ENCODE measurements at places on chromosomes 16 and 17. TPM values are rescaled to one million over a fixed set of nuclear protein-coding genes. Genes with fewer than 3 reads are reported as not detected.

Gene WNK4
- total RNA-seq: 0.96 TPM

Gene HSF5
- total RNA-seq: not detected

Gene SKA2
- total RNA-seq: 20.7 TPM

Gene SLC22A31
- total RNA-seq: not detected

Gene NHLRC4
- total RNA-seq: not detected

Gene CPHXL2
- not detected for total RNA-seq

Gene CMTM2
- not detected for total RNA-seq

Gene ABCA8
- 0.21 TPM for total RNA-seq

Gene ST6GALNAC1
- 0.96 TPM for total RNA-seq

Gene GALK1
- total RNA-seq: 43.9 TPM
